H7 (cell line): ENCODE measurements at places on chromosomes 13 and 19. TPM values are rescaled to one million over a fixed set of nuclear protein-coding genes. Genes with fewer than 3 reads are reported as not detected.
A peak's percentile ranks its signal among the peaks of the same experiment; 100 is the strongest.

The CPB2 gene
- not detected in 2 replicates for total RNA-seq

The PRKCG gene
- 1.1 and 1.7 TPM in 2 replicates for total RNA-seq

The NMRK2 gene
- total RNA-seq, result 59.4 and 60.1 TPM in 2 replicates

The ZNF121 gene
- total RNA-seq, result 53.8 and 85.3 TPM in 2 replicates

The S1PR2 gene
- total RNA-seq, result 7.4 and 8.9 TPM in 2 replicates

DNA sequence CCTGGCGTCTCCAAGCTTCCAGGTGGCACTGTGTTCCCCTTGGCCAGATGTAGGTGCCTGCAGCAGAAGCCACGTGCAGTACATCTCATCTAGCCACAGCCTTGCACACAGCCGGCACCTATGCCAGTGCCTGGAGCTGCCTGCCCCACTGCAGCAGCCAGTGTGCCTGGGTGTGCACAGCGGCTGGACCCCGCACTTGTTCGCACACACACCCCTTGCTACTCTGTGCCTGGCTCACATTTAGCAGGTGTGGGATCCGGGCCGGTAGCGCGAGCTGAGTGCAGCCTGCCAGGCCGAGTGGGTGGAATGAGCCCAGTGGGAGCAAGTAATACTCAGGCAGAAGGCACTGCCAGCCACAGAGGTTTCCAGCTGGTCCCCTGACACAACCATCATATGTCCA, 26.9 kb upstream of the RBM26 start:
- DNase-seq, result no peak

GRCh38 chr19:11088506-11089253, 583 bp upstream of the LDLR start:
- peak; percentile 19 for DNase-seq

DNA sequence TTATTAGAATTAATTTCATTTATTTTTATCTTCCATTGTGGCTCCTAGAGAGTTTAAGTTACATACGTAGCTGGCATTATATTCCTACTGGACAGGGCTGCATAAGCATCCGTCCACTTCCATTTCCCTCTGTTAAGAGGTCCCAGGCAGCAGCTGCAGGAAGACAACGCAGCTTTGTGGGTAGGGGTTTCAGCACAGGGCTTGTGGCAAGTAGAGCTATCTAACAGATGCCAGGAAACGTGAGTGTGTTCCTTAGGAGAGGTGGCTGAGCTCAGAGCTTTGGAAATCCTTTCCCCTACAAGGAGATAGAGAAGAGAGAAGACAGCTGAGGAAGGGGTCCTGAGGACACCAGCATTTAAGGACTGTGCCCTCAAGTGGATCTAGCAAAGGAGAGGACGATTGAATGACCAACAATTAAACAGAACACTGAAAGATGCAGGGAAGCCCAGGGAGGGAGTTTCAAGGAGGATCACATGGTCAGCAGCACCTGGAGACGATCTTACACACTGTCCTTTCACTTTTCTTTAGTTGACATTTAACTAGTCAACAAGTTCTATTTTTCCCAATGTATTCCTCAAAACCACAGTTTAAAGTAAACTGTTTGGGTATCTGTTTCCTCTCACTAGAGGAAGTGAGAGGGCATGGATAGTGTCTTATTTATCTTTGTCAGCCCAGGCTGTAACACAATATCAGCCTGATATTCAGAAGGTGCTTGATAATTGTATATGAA, 2.3 kb upstream of the N4BP2L1 start:
- no peak for DNase-seq

DNA sequence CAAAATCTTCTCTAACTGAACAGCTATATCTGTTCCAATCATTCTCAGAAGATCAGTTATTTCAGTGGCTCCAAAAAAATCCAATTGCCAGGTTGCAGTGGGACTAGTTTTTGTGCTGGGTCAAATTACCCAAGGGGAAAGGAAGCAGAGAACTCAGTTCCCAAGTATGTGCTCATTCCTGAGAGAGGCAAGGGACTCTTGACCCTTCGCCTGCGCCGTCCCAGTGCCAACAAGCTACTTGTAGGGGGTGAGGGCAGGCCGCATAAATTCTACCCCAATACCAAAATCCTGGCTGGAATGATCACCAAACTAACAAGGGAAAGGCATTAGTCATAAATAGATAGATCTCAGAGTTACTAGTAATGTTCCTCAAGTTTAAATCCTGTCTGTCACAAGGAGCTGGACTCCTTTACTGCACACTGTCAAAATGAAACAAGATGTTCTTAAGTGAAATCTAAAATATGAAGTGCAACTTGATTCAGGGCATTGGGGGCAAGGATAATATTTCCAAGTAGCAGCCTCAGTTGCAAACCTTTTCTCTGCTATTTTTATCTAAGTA, 50.6 kb downstream of the XPO4 start:
- no peak for DNase-seq

DNA sequence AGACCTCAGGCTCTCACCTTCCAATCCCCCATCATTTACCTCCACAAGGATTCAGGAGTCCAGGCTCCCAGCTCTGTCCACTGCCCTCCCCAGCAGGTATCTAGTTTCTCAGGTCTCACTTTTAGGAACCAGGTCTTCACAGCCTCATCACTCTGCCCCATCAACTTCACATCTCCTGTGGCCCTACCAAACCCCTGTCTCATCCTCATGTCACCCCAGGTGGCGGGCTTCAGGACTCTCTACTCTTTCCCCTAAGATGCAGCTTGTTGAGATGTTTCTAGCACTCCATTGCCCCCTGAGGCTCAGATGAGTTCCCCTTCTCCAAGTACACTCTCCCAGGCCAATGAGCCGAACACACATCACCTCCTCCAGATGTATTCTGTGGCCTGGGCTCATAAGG, 1.5 kb downstream of the PPFIA3 start:
- DNase-seq, result peak; percentile 23

GRCh38 chr19:18266771-18267686, 7.2 kb downstream of the IQCN start:
- peak; percentile 58 for DNase-seq

DNA sequence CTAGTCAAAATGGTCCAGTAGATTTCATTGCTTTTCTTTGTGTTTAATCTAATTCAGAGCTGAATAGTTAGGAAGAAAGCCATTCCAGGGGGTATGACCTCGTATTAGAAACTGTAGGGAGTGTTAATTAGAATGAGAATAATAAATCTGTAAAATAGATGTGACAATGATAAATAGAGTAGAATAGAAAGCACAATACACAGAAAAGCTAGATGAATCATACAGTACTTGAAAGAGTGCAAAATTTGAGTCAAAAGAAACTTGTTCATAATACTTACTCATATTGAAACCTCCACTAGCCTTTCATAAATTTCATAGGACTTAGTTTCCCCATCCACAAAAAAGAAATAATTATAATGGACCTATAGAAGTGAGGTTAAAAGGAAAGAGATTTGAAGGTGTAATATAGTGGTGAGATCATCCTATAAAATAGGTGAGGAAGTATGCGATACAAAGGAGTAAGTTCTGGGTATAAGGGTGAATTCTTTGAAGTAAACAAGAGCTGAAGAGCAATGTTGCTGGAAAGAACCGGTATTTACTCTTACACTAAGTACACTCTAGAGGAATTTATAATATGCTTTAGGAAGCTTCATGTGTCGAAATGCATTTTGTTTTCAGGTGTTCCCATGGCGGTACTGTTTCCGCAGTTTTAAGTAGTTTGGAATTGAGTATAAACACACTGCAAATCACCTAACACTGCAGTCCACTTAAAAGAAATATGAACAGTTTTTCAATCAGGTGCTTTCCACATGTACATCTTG, 21.9 kb downstream of the PCDH17 start:
- no peak for DNase-seq

- no peak for DNase-seq
Observed at GRCh38 chr13:22497991-22498780, 682.6 kb upstream of the SGCG start.

- peak; percentile 47 for DNase-seq
Observed at GRCh38 chr19:9498183-9498902, at the start of gene ZNF560. ZNF560 (minus strand) TSS chr19:9498616; CDS start chr19:9475313, 23,303 bp downstream.

- DNase-seq, result no peak
Observed at GRCh38 chr13:76512721-76513145, 373.5 kb downstream of the KCTD12 start.
